CD4-positive, alpha-beta memory T cell (primary cell): ENCODE measurements at places on chromosomes 6 and 20.

- DNase-seq: no peak
These were observed 10.7 kb upstream of the UQCC2 start for GRCh38 chr6:33722103-33722623.

GRCh38 chr20:51608061-51608460 lies 65.5 kb upstream of the NFATC2 start:
- DNase-seq: no peak

GRCh38 chr6:53523511-53524454 lies 21.1 kb downstream of the GCLC start:
- DNase-seq: no peak

- DNase-seq: no peak
These were observed 102.1 kb downstream of the TMEM170B start for GRCh38 chr6:11639376-11640235.

DNA sequence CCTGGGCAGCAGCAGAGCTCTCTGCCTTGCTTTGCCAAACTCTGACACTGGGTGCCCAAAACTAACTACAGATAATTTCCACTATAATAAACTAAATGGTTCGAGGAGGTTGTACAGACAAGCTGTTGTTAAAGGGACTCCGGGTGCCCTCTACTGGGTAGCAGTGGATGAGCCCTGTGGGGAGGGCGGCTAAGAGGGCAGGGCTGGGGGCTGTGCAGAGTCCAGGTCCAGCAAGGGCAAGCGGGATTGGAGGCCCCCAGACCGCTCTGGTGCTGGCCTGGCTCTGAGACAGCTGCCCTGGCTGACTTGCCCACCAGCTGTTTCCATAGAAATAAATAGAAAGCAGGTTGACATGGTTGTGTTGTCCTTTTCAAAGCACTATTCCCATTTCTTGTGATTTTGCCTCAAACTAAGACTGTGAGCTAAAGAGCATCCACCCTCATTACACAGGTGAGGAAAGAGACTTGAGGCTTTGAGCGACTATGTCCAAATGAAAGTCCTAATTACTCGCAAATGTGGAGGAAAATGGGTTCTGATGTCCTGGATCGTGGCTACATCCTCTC lies 167.6 kb upstream of the CST7 start:
- no peak for DNase-seq

- DNase-seq: no peak
These were observed 43.4 kb downstream of the DLGAP4 start for GRCh38 chr20:36349384-36350170.

GRCh38 chr6:121867095-121867494 lies 431.6 kb downstream of the GJA1 start:
- no peak for DNase-seq

DNA sequence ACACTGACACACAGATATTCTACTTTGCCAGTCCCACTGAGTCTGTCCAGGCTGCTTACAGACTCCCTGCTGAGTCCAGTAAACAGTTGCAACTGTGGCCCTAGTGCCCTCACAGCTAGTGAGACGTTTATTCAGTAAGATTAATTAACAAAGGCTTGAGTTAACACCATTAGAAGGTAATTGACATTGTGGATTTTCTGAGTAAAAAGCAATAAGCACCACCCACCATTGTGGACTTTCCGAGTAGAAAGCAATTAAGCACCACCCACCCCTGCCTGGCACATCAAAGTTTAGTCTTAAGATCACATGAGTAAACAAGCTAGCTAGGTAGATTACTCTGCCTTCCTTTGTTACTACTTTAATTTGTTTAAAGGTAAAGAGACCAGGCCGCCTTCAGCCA lies 408.6 kb upstream of the IMPG1 start:
- no peak for DNase-seq
